SHP77 (cell line): ENCODE measurements at places on chromosomes 4 and X.

DNA sequence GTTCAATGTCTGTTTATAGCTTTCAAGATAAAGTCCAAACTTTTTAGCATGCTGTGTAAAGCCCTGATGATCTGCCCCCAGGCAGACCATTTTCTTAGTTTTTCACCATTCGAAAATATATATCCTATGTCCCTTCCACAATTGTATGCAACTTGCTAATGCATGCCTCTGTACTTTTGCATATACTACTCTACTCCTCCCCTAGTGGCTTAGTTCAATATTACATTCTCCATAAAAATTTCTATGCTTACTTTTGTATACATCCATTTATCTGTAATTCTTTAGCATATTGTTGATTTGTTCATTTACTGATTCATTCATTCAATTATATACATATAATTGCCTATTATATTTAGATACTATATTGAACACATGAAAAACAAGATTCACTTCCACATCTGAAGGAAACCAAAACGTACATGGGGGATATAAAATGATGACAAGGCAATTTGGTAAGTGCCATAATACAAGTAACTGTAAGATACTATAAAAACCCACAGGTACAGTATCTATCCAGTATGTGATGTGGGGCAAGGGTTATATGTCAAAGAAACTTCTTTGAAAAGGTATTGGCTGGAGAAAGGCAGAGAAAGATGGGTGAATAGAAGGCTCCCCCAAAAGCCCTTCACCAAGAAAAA is 902.5 kb downstream of the FAM133A start:
- no peak for DNase-seq

- no peak for DNase-seq
These were observed 2.1 kb downstream of the UGT8 start for GRCh38 chr4:114600672-114601071.

DNA sequence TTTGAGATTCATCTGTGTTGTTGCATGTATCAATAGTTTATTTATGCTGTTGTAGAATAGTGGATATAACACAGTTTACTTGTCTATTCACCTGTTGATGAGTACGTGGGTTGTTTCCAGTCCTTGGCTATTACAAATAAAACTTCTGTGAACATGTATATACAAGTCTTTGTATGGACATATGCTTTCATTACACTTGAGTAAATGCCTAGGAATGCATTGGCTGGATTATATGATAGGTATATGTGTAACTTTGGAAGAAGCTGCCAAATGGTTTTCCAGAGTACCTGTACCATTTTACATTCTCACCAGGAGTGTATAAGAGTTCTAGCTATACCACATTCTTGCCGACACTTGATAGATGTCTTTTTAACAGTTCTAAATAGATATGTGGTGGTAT is 16.5 kb downstream of the ART3 start:
- no peak for DNase-seq

DNA sequence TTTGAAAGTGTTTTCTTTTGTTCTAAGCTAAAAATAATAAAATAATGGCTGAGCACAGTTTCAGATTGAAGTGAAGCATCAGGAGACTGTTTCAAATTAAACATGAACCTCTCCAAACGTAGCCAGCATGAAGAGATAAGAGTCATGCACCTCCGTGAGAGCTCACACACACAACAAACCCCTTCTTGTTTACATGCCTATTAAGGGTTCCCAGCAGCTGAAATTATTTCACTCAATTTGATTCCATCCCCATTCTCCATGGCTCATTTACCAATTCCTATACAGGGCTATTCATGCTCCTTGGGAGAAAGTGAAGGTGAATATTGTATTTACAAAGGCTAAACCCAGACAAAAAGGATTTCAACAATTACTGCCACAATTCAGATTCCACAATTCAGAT is 954.1 kb upstream of the INTU start:
- DNase-seq: no peak

GRCh38 chrX:140505421-140506337 is 810 bp upstream of the SOX3 start:
- DNase-seq: no peak

DNA sequence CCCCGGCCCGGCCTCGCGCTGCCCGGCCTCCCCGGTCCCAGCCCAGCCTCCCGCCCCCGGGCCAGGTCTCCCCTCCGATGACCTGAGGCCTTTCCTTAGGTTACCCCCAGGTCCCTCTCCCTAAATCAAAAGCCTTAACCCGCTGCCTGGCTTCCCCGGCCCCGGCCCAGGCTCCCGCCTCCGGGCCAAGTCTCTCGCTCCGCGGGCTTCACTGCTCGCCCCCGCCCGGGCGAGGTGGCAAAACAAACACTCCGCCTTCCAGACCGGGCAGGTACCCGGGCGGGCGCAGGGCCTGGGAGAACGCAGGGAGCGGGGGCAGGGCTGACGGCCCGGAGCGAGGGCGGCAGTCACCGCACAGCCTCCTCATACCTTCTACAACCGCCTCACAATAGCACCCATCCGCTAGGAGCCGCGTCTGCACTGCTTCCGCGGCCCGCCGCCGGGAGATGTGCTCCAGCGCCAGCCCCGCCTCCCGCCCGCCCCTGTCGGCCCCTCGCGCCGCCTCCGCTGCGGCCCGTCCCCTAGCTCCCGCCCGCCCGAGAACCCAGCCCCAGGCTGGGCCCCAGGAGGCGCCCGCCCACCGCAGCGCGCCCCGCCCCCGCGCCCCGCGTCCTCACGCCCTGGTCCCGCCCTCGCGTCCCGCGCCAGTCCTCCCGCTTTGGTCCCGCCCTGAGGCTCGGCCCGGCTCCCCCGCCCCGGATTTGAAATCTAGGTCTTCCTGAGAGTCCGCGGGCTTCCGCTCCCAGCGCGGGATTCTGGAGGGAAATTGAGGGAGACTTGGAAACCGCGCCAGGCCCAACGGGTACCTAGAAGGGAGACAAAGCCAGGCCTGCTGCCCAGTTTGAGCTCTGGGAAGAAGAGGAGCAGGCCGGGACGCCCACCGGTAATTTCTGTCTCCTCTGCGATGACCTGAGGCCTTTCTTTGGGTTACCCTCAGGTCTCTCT is at the start of the genes CASP3 and PRIMPOL:
Gene CASP3 (minus strand): TSS at position 422 of the 945 bp plus-strand sequence. CDS start 10,994 bp downstream, outside the sequence.
Gene PRIMPOL (plus strand): TSS at position 713 of the 945 bp plus-strand sequence. CDS start 7,403 bp downstream, outside the sequence.
- peak; percentile 87 for DNase-seq

- DNase-seq: no peak
These were observed 125.3 kb upstream of the TACR3 start for GRCh38 chr4:103845075-103845474.

- DNase-seq: no peak
These were observed 39.8 kb downstream of the BBS12 start for GRCh38 chr4:122772311-122772710.

DNA sequence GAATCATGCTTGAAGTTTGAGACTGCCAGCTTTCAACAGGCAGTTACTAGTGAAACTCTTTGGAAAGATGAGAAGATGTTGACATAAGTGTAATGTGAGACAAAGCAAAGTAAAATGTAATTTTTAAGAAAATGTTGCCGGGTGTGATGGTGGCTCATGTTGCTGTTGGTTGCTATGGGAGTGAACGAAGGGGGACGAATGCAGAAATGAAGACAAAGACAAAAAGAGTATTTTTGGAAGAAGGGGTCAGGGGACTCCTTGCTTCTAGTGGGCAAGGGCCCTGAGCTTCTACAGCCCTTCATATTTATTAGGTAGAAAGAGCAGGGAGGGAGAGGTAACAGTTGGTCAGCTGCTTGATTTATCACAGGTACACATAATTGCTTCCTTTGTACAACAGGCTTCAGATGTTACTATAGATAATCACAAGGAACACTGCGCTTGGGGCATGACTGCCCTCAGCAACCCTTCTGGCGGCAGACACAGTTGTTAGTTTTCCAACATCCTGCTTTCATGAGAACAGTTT is 11.9 kb upstream of the UGDH start:
- no peak for DNase-seq

DNA sequence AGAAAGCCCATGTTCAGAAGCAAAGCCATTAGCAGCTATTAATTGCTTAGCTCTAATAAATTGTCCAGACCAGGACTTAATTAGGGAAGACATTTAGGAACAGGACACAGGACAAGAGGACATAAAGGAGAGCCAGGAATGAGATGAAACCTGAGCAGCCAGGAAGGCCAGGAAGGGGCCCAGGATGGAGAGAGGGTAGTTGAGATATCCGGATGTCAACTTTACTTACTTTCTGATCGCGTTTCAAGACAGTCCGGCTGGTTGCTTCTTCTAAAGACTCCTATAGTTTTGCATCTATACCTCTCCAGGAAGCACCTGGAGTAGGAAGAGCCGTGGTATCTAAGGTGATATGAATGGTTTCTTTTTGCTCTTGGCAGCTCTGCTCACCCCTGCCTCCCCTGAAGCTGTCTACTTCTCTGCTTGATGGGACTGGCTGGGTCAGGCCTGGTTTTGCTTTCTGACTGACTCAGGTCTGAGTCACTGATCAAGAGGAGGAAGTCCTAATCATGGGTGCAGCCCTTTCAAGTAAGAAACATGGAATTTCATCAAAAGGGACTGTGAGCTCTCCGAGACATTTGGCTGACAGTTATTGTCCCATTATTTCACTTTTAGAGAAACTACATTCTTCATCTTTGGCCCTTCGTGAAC is 733.3 kb downstream of the RPA4 start:
- DNase-seq: no peak

GRCh38 chr4:104507112-104507511 is 12.4 kb upstream of the CXXC4 start:
- no peak for DNase-seq

GRCh38 chrX:155535866-155536265 is 76.9 kb downstream of the TMLHE start:
- DNase-seq: no peak

DNA sequence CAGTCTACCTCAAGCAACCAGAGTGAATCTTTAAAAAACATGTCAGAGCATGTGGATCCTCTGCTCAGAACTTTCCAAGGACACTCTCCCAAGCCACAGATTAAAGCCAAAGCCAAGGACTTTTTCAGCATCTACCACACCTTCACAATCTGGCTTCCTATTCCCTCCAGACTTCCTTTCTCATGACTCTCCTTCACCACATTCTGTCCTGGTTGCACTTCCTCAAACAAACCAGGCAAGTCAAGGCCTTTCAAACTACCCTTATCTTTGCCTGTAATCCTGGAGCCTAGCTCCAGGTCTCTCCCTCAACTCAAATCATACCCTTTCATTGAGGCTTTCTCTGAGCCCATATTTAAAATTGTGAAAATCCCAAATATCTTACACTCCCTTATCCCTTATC is 191.6 kb upstream of the GALNTL6 start:
- DNase-seq: no peak

DNA sequence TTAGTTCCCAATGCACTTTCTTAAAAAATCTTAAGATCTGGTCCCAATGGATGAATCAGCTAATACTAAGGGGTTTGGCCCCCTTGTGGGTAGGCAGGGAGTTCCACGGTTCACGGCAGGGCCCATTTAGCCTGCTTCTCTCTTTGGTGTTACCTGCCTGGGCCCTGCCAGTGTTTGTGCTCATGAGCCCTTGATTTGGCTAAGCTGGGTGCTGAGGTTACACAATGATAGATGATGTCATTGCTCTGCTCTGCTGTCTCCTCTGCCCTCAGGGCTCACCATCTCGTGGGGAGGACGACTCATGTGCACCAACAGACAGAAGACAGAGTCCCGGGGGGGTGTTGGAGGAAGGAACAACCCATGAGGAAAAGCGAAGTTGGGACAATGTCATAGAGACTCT is 24.4 kb downstream of the RTL5 start:
- no peak for DNase-seq

- DNase-seq: no peak
These were observed 6.2 kb downstream of the GK start for GRCh38 chrX:30659421-30659820.

DNA sequence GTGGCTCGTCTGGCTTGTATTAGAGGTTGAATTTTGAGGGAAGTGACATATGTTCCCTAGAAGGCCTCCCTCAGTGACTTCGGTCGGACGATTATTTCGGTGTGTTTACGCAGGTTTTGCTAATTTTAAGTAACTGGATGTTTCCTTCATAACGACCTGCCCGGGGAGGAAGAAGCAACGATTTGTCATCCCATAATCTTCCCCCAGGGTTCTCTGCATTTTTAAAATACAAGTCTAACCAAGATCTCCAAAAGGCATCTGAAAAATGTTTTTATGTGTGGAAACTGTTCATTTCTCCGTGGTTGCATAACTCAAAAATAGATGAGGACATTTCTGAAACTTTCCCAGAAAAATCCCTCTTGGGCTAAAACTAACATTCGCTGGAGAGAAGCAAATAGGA is 195.4 kb downstream of the SHOX start:
- DNase-seq: no peak

GRCh38 chr4:21991050-21991449 is 42.5 kb upstream of the KCNIP4 start:
- DNase-seq: no peak

- no peak for DNase-seq
These were observed 5.5 kb upstream of the TLR10 start for GRCh38 chr4:38788317-38788716.

GRCh38 chr4:1116838-1117237 is 3.5 kb upstream of the RNF212 start:
- DNase-seq: no peak

- DNase-seq: no peak
These were observed 1.1 kb downstream of the SLIT2 start for GRCh38 chr4:20252656-20253282.

DNA sequence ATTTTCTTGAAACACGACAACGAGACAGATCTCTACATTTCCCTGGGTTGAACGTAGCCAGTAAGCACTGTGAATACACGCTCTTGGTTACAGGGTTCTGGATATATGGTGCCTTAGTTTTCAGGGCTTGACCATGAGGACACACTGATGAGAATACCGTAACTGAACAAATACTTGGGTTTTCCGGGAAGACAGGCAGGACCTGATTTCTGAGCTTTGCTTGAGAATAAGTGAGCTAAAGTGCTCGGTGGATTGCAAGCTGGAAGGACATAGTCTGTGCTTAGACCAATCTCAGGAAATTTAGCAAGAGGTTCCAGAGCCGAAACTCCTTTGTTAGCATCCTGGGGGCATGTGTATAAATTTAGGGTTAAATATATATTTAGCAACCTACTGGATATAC is 876 bp upstream of the TACR3 start:
- DNase-seq: no peak

DNA sequence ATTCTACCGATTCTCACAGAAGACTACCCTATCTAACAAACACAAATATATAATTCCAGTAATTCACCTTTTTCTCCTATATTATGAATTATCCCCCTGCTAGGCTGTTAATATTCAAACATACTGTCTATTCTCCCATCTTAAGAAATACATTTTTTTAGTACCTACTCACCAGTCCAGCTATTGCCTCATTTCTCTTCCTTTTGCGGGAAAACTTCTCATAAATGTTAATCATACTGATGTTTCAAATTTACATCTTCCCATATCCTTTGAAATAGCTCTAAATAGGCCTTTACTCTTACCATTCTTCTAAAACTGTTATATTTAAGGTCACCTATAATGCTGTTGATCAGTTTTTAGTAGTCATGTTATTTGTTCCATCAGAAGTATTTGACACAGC is 759.1 kb upstream of the SLIT2 start:
- no peak for DNase-seq

DNA sequence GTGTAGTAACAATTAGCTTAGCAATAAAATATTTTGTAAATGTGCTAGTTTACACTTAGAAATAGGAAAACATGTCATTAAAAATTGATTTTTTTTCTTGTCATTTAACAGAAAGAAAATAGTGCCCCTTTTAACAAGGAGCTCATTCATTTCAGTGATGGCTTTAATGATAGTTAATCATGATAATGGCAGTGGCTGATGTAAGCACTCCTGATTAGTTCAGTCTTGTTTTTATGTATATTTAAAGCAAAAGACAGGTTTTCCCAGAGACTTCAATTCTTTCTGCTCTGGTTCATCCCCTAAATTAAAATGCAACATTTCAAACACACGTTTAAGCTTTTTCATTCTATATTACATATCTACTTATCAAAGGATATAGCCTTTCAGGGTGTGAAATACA is 1039.5 kb upstream of the PCDH7 start:
- no peak for DNase-seq
